Renal cortex interstitium (tissue), 15 donors: ENCODE measurements at places on chromosomes 6 and 20.
A peak's percentile ranks its signal among the peaks of the same experiment; 100 is the strongest.

GRCh38 chr20:24996449-24997377, 4.2 kb upstream of the APMAP start:
- DNase-seq: no peak

DNA sequence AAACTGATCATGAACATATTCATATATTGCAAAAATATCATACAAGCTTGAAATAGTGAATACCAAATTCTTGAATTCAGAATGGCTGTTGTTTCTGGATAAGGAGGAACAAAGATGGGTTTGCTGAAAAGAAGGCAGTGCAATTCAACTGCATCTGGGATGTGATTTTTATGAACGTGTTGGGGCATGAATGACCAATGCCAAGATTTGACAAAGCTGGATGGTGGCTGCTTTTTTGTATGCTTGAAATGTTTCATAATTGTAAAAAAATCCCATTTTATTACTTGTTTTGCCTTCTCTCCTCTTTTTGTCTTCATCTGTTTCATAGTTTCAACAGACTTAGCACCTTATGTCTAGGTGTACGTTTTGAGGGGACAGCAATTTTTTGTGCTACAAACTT, 36.8 kb upstream of the BCAS1 start:
- DNase-seq: no peak

- DNase-seq: no peak
Measured at GRCh38 chr6:156585859-156586258, 191.3 kb upstream of the ARID1B start.

DNA sequence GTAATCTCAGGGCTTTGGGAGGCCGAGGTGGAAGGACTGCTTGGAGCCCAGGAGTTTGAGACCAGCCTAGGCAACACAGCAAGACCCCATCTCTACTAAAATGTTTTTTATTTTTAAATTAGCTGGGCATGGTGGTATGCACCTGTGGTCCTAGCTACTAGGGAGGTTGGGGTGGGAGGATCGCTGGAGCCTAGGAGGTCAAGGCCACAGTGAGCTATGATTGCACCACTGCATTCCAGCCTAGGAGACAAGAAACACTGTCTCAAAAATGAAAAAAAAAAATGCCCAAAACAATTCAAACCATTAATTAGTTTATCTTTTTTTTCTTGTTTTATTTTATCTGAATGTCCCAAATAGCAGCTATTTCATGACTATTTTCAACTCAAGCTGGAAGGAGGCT, 85.8 kb downstream of the GMPR start:
- DNase-seq: no peak

GRCh38 chr6:163369141-163369540, 45.4 kb upstream of the QKI start:
- DNase-seq: no peak

DNA sequence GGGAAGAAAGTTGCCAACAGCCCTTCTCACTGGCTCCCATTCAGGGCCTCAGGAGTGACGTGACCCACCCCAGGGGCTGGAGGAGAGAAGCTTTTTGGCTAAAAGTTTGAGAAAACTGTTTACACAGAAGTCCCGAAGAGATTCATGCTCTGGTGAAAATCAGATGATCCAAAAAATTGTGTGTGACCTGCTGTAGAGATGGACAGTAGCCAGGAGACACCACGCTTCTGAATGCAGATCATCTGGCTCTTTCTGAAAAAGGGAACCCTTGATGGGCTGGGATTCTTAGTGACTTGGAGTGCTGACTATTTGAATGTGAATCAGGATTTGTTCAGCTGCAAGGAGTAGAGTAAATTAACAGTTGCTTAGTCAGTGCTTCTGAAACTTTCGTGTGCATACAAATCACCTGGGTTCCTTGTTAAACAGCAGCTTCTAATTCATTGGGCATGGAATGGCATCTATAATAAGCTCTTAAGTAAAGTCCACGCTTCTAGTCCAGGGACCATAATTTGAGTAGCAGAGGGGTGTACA, 265.1 kb downstream of the PREX1 start:
- DNase-seq: no peak

- DNase-seq: peak; percentile 73
Measured at GRCh38 chr20:34312544-34313217, 9.5 kb upstream of the AHCY start.

DNA sequence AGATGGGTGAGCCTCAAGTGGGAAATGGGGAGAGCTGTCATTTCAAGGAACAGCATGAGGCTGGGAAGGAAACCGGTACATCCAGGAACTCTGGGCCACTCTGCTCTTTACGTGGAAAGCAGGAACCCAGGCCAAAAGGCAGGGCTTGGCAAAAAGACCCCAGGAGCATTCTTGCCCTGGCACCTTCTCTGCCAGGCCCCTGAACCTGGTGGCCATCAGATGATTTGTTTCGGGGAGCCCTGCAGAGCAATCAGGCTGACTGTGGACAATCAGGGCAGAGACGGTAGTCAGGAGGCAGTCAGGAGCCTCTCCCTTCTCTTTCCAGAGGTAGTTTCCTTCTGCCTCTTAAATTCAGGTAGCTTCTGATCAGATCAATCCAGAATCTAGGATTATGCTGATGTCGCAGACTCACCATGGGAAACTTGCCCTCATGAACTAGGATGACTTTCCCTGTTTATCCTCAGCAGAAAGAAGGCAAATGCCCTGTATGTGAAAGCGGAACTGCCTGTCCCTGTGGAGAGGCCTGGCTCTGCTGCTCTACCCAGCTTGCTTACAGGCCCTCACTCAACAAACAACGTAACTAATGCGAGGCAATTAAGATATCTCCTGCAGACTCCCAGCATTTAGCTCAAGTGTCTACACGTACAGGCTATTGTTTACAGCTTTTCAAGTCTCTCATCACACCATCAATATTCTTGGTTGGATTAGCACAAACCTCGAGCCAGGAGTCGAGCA, 36.6 kb downstream of the EZR start:
- no peak for DNase-seq

DNA sequence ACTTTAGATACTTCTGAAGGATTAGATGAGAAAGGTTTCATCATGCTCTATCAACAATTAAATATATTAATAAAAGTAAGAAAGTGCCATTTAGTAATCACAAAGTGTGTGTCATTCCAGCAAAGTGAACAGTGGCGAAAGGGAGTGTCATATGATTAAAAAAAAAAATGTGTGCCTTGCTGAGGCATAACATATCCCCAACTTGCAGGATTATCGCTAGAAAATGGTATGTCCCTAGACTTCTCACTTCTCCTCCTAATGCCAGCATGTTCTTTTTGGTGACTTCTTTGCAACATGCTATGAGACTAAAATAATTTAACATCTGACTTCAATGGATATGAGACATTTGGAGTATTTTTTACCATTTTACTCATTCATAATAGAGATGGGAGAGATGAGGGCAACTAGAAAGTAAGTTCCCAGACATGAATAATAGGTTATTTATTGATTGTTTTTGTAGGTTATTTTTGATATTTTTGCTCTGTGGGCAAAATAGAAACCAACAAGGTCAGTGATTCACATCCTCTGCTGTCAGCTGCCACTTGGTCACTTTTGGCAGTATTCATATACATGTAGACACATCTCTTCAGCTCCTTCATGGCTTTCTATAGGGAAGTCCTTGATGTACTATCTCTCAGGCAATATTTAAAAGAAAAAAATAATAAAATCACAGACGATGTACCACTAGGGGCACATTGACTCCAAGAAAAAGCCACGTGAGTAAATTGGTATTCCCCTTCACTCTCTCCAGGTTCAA, 370.1 kb downstream of the BMP2 start:
- no peak for DNase-seq

DNA sequence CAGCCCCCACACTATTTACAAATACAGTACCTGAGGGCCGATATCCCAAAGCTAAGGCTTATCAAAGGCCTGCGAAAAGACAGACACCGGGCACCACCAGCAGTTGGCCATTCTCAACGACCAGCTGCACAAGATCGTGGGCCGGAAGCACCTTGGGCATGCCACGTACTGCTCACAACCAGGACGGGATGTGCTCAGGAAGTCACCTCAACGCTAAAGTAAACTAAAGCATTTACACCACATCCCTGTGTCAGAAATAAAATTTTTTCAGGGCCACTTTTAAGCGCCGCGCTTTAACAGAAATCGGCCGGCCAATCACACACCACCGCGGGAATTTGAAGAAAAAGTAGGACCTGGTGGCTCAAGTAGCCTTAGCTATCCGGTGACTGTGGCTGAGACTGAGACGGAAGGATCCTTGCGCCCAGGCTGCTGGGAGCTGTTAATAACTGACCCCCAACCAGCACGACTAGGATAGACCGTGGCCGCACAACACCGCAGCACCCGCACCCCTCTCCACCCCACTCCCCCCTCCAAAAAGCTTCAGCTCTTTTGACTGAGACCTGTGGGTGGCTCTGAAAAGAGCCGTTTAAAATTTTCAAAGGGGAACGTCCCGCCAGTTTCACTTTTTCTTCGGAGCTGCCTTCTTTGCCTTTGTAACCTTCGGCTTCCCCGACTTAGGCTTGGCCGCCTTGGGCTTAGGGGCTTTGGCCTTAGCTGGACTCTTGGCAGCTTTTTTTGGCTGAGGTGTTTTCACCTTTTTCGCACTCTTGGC, 131.2 kb upstream of the BTN3A2 start:
- DNase-seq: no peak

- no peak for DNase-seq
Measured at GRCh38 chr20:34085544-34086040, 26.5 kb downstream of the EIF2S2 start.

DNA sequence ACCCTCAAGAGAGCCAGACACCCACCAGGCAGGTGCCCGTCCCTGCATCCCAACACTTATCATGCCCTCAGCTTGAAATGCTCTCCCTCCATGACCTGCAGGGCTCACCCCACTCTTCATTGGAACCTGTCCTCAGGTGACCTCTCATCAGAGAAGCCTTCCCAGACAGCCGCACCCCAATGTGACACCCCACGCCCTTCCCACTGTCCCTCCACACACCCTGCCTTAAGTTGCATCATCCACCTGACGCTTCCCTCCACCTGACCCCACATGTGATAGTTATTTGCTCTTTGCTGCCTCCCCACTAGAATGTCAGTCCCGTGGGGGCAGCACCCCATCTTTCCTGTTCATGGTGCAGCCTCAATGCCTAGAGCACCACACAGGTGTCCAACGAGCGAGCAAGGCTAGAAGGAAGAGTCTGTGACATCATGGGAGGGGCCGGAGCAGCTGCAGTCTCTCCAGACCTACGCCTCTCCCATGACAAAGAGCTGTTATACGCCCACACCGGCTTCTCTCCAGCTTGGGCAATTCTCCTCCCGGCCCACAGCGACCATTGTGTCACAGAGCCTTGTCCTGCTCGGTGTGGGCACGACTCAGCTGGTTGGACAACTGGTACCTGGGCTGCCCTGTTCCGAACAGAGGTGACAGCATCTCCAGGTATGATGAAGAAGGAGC, 58.2 kb downstream of the NFATC2 start:
- no peak for DNase-seq

DNA sequence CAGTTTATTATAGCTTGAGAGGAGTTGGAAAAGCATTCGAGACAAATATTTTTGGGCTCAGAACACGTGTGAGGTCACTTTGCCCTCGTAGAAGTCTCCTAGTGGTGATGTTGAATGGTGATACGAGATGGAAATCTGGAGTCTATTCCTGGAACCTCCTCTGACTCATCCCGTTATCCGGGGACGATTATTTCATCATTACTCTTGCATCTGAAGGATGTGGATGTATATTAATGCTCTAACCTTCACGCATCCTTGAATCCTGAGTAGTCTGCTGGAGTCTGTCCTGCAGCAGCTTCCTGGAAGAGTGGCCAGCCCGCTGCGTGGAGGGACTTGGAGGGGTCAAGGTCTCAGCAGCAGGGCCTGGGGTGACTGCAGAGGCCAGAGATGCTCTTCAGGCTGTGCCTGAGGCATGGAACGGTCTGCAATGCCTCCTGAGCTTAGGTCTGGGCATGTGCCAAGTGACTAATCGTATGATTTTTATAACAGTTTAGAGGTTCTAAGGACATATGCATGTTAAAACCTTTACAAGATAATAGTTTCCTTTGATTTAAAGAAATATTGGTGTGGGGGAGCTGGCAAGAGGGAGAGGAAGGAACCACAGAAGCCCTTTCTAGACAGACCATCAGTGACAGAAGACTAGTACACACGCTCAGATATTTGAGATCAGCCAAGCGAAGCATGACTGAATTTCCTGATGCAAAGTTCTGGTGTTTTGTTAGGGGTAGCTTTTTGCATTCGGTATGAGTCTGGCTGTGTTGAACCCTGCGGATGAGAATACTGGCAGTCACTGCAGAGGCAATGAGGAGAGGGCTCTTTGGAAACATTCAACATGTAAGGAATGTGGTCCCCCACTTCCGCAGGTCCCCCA, 400.2 kb downstream of the QKI start:
- DNase-seq: no peak

GRCh38 chr6:1363729-1364572, 25.4 kb upstream of the FOXF2 start:
- no peak for DNase-seq

DNA sequence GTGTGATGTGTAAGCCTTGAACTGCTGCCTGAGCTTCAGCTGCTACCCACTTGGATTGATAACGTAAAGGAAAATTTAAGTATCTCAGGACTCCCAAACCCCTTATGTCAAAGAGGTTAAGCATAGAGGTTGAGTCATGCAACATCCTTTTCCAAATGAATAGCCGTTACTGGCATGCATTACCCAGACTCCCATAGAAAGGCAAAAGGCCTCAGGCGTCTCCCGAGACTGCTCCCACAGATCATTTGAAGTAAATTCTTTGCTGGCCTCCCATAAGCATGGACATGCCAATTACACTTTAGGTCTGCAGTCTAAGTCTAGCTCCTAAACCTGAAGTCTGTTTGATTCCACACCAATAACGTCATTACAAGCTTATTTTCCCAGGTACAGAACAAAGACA, 14.7 kb downstream of the IPCEF1 start:
- no peak for DNase-seq

- DNase-seq: no peak
Measured at GRCh38 chr20:50930976-50931305, 296 bp downstream of the ADNP start.

DNA sequence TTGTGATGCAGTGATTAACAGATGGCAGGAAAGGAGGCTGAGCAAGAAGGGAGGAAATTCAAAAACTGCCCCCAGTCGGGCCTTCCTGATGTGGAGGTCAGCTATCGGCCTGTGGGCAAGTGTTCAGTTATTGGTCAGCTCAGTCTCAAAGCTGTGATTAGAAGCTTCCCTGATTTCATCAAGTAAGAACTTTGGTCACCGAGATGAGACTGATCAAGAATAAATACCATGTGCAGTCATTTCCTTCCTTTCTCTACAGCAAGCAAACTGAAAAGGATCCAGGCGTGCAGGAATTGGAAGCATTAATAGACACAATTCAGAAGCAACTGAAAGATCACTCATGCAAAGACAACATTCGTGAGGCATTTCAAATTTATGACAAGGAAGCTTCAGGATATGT, 69.7 kb downstream of the EFHC1 start:
- DNase-seq: no peak

DNA sequence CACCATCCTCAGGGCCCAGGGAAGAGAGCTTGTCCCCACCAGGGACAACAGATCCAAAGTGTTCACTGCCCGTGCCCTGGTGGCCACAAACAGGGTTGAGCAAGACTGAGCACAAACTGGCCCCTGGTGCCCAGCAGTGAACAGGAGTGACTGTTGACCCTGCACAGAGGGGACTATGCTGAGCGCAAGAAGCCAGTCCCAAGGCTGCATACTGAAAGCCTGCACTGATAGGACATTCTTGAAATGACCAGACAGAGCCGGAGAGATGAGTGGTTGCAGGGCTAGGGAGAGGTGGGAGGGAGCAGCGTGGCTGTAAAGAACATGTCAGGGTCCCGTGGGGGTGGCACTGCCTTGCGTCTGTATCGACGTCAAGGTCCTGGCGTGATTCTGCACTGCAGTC, 2.9 kb upstream of the FNDC11 start:
- DNase-seq: no peak
